ENCODE measurements at places on chromosomes 5 and 9.

GRCh38 chr5:110940136-110940535, 131.4 kb upstream of the TSLP start:
- DNase-seq, result no peak

DNA sequence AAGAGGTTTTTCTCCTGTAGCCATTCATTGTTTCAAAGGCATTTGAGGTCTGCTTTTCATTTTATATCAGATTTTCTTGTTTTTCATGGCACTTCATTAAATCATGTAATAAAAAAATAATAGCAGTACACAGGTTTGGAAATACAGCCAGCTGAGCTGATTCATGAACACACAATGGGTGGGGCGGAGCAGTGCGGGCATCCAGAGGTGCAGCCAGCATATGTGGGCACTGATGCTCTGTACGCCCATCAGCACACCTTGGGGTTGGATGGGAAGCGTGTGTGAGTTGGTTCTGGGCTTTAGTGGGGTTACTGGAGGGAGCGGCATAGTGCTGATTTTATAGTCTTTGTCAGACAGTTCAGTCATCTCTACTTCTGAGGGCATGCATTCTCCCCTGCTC, 54.2 kb upstream of the IRX4 start:
- no peak for DNase-seq

GRCh38 chr5:54227759-54228158, 82.6 kb downstream of the ARL15 start:
- no peak for DNase-seq

GRCh38 chr9:131621551-131622358, 76.4 kb downstream of the PRRT1B start:
- DNase-seq, result no peak

GRCh38 chr5:141042555-141042954, 8.6 kb upstream of the PCDHB1 start:
- DNase-seq, result no peak

GRCh38 chr9:87167582-87167981, 220.3 kb upstream of the GAS1 start:
- DNase-seq, result no peak

DNA sequence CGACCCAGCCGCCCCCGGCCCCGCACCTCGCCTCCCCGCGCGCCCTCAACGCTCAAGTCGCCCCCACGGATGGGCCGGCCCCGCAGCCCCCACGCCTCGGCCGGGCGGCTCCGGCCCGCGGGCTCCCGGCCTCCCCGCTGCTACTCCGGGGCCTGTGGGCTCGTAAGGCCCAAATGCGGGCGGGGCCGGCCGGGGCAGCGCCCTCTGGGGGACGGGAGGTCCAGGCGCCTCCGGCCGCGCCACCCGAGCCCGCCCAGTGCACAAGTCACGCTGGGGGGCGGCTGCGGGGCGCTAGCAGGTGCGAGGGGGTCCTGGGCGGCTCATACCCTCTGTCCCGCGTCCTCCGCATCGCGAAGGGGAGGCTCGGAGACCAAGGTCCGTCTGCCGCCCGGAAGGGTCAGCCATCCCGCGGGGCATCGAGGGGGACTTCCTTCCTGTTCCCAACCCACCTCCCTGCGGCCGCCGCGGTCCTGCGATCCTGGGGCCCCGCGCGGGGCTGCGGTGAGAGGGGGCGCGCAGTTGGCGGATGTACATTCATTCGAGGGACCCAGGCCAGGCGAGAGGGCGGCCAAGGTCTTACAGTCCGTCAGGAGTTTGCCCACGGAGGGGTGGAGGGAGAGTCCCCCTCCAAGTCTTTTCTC, at the start of gene CIZ1:
TSS of gene CIZ1 (minus strand) at position 167 of the 641 bp plus-strand sequence. CDS start 715 bp downstream, outside the sequence.
- no peak for DNase-seq

- DNase-seq, result no peak
Measured at GRCh38 chr5:139422307-139422893, 16.9 kb downstream of the DNAJC18 start.

- no peak for DNase-seq
Measured at GRCh38 chr9:136511670-136512592, 29.1 kb upstream of the SEC16A start.

- DNase-seq, result no peak
Measured at GRCh38 chr9:2837915-2838314, 6.0 kb downstream of the PUM3 start.

Measured in right renal pelvis (tissue), 4 donors.